ENCODE measurements at places on chromosomes 13 and 19. TPM values are rescaled to one million over a fixed set of nuclear protein-coding genes. Genes with fewer than 3 reads are reported as not detected.

Gene CGB2
- total RNA-seq: not detected

Gene RNF17
- total RNA-seq: not detected

Gene TMPRSS9
- total RNA-seq: not detected

Gene FSD1
- total RNA-seq: not detected

Gene ZNF285
- 6.6 TPM for total RNA-seq

Gene RFXAP
- 8.3 TPM for total RNA-seq

Gene PLIN4
- 27.1 TPM for total RNA-seq

Gene IFNL1
- not detected for total RNA-seq

Gene LILRA1
- 0.34 TPM for total RNA-seq

Gene CGB8
- not detected for total RNA-seq

DNA sequence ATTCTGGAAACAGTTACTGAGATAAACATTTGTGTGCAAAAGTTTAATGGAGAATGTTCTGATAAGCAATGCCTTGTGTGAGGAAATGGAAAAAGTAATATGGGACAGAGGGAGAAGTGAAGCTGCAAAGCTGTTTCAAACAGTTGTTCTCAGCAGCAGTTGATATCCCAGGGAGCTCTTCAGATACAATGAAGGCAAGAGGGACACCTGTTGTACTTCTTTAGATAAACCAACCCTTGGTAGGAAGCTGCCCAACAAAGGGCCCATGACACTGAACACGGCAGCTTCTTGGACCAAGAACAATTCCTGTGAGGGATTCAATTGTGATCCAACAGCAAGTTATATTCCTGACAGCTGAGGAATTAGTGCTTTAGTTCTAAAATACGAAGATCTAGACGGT, 894.3 kb upstream of the PCDH20 start:
- no peak for DNase-seq

DNA sequence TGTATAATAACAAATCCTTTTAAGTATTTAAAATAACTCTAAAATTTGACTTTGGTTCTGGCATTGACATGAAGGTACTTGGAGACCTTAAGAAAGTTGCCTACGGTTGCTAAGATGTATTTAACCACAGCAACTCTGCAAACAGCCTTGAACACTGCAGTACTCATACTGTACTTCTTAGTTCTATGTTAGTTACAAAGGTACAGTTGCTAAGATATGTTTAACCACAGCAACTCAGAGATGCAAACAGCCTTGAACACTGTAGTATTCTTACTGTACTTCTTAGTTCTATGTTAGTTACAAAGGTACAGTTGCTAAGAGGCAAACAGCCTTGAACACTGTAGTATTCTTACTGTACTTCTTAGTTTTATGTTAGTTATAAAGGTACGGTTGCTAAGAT, 268.3 kb upstream of the MIR17HG start:
- DNase-seq: no peak

DNA sequence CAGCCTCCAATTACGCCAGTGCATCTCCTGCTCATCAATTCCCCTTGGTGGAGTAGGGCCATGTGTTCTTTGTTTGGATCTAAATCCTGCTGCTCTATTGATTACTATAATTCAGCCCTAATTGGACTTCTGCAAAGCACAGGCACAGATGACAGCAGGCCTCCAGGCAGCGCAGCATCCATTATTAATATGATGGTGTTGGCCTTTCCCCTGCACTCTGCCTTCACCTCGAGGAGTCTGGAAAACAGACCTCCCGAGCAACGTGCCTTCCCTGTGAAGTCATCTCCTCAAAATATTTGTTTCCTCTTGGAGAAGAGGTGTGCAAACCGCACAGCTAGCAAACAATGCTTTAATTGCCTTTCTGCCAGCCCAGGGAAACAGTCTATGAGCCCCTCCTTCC, 92.5 kb downstream of the UQCRFS1 start:
- DNase-seq: no peak

- no peak for DNase-seq
Observed at GRCh38 chr13:111275382-111275781, 45.1 kb upstream of the TEX29 start.

- no peak for DNase-seq
Observed at GRCh38 chr13:99269627-99270241, 11.6 kb upstream of the GPR18 start.

DNA sequence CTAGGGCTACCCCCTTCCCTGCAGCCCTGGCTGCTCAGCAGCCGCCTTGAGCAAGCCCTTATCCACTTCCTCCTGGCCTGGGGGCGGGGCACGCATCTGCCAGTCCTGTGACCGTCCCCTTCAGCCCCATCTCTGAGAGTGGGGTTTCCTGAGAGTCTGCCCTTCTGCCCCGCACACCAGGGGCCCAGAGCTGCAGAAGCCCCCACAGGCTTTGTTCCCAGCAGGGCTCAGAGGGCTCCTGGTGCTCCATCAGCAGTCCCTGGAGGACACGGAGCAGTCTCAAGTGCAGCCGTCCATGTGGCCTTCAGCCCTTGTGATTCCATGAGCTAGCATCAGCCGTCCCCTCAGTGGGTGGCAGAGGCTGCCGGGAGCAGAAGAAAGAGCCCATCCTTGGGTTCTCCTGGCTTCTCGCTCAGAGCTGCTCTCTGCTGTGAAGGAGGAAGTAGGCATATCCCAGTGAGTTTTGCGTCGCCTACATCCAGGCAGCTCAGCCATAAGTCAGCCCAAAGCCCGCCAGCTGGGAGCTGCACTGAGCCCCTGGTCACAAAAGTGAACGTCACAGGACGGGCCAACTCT, 16.3 kb downstream of the MYO9B start:
- DNase-seq: peak; percentile 60

DNA sequence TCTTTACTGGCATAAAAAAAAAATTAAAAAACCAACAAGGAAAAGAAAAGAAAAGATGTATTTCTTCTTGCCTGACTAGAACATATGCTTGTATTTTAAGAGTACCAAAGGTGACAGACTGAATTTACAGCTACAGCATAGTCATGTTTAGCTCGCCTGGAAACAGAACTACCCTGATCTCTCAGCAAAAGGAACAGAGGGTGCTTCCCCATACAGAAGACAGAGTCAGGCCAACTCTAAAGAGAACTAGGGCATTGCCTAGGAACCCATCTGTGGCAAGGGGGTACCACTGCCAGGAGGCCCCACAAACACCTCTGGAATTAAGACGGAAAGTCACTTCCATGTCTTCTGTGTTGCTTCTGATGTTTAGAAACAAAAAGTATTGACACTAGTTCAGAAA, 252.1 kb upstream of the STARD13 start:
- no peak for DNase-seq

- no peak for DNase-seq
Observed at GRCh38 chr13:113655346-113656002, 2.5 kb downstream of the ATP4B start.

GRCh38 chr13:110716247-110716515, 2.7 kb downstream of the ING1 start:
- peak; percentile 75 for DNase-seq
